ENCODE measurements at places on chromosomes 5 and 9.

DNA sequence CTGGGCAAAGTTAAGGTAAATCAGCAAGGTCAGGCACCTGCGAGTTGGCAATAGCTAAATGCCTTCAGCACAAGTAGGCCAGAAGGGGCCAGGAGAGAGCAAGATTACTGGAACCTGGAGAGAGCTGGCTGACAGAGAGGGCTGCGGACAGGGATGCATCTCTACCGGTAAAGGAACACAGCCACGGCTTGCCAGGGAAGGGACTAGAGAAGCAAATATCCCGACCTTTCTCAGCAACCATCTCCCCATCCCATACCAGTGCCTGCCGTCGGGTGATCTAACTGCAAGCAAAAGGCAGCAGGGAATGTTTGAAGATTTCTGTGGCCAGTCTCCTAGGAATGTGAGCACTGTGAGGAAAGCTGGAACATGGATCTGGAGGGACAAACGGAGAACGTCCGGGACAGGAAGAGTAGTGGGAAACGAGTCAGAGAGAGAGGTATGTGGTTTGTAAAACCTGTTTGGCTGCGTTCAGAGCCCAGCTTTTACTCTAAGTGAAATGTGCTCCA is 15.9 kb upstream of the ABLIM3 start:
- peak; percentile 76 for DNase-seq

DNA sequence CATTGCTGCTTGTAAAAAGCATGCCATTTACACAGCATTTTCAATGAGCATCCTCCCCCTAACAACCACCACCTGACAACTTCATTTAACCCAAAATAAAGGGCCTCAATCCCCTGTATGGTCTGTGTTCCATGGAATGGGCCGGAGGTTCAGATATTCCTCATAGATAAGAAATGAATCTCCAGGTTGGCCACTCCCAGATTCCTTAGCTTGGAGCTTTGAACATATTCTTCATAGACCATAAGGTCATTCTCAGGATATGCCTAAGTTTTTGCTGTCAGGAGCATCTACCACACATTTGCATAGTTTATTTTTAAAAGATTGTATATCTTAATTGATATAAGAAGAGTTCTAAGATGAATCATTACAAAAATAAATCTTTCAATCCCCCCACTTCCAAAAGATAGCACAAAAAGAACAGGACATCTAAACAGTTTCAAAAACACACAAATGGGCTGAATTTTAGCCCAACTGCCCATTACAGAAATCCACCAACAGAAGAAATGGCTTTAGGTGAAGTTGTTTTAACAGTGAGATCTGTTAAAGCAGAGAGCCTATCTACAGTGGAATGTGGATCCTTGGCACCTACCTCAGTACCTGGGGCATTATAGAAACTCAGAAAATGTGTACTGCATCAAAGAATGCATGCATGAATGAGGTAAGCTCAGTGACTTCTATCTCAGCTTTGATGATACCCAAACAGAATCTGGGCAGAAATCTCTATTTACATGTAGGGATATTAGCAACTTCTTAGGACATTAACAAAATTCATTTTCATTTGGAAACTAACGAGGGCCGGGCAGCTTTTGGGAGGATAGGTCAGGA is 179.8 kb downstream of the SEC61B start:
- no peak for DNase-seq

GRCh38 chr9:92668746-92669526 is 995 bp downstream of the IPPK start:
- DNase-seq, result peak; percentile 28

DNA sequence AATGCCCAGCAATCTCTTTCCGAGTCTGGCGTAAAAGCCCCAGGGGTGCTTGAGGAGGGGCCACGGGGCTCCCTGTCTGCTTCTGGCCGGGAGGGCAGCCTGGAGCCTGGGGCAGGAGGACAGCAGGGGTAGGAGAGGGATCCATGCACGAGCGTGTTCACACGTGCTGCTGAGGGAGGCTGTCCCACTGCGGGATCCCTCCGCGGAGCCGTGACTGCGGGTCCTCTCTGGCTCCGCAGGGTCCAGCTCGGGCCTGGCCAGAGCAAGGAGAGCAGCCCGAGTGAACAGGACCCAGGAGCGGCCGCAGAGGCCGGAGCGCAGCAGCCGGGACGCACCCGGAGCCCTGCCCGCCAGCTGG is 78.4 kb downstream of the ZNF354C start:
- no peak for DNase-seq

DNA sequence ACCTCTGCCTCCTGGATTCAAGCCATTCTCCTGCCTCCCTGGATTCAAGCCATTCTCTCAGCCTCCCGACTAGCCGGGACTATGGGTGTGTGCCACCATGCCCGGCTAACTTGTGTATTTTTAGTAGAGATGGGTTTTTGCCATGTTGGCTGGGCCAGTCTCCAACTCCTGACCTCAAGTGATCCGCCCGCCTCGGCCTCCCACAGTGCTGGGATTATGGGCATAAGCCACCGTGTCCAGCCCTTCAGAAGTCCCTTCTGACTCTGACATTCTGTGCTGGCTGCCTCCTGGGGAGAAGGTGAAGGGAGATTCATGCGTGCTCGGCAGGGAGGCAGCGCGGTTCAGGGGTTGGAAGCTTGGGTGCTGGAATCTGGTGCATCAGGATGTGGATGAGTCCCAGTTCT is 28.8 kb downstream of the PRRX2 start:
- DNase-seq, result no peak

DNA sequence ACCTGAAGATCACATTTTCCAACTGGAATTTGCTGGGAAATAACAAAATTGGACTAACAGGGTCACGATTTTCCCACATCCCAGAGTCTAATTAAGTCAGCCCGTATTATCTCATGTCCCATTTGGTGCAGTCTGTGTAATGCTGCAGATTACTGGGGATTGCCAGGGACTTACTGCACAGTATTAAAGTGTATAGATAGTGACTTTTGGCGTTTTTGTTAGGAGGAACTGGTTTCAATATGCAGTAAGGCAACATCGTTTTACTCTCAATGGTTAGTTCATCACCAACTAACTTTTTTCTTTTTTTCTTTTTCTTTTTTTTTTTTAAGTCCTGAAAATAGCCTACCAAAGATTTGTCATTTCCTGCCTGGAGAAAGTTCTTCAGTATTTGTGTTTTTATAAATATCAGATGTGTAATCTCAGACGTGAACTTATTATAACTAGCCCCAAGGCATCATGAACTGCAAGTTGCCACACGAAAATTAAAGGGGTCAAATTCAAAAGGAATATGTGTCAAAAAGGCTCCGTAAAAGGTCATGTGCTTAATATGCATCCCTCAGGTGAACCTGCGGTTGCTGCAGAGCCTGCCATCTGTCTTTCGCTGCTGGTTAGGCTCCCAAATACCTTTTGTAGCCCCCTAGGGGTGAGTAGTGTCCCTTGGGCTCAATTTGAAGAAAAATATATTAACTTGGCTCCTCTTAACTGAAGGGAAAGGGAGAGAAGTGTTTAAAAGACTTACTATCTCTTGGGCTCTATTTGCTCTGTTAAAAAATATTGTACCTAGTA is 176.7 kb upstream of the ADAMTSL1 start:
- peak; percentile 5 for DNase-seq

- DNase-seq, result no peak
These were observed 317.3 kb downstream of the TAF11L14 start for GRCh38 chr5:17951392-17952169.

- no peak for DNase-seq
These were observed 254.8 kb upstream of the PDE4D start for GRCh38 chr5:60148366-60148765.

- no peak for DNase-seq
These were observed 1.8 kb downstream of the PDLIM4 start for GRCh38 chr5:132259069-132259851.

DNA sequence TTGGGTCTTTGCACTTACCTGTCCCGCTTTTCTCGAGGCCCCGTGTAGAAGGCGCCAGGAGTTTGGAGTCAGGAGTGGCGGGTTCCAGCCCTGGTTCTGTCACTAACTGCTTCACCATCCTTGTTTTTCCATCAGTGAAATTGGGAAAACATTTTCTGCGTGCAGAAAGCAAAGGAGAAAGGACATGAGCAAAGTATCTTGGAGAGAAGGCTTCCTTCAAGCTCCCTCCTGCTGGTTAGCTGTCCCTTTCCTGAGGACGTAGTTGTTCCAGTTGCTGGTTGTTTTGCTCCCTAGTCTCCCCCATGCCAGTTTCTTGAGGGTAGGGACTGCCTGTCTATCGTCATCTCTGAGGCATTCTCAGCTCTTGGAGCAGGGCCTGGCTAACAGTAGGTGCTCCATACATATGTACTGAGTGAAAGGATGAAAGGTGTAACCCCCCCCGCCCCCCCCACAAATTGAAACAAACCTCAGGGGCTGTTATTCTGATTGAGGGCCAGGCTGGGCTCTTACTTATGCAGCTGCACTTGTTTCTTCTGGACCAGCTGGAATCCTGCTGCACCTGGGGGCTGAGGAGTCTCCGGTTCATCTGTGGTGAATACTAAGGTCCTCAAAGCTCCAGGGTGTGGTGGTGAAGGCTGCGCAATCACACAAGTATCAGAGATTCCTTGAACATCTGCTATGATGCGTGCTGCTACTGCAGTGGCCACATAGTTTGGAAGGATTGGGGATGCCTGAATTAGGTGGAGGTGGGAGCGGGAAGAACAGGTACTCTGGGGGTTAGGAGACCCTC is 1.0 kb downstream of the SMIM3 start:
- DNase-seq, result no peak

DNA sequence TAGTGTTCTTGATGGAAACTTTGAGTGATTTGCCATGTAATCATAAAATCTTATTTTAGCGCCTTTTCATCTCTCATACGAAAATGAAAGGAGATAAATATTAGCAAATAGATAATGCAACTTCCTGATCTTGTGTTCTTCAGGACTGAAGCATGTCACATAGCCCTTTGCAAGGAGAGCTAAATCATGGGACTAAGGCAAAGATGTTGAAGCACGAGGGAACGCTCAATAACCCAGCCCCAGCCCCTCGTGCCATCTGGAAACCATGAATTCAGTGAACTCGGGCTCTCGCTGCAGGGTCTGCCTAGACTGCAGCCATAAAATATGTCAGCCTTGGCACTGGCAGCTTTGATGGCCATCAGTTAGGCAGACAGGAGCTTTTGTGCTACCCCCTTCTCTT is 58.2 kb downstream of the F2RL2 start:
- DNase-seq, result no peak

DNA sequence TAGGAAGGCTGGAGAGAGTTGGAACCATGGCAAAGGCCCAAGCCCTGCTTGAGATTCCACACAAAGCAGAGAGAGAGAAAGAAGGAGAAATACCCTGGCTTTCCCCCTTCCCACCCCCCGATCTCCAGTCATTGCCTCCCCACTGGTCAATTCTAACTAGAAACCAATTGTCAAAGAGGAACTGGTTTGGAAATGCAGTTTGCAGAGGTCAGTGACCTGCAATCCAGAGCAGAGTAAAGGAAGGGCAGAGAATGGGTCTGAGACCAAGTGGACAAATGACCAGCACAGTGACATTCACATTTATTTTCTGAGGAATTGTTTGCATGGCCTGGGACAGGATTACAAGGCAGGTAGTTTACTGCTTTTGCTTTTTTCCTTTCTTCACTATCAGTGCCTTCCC is 37.5 kb upstream of the ZFYVE16 start:
- no peak for DNase-seq

DNA sequence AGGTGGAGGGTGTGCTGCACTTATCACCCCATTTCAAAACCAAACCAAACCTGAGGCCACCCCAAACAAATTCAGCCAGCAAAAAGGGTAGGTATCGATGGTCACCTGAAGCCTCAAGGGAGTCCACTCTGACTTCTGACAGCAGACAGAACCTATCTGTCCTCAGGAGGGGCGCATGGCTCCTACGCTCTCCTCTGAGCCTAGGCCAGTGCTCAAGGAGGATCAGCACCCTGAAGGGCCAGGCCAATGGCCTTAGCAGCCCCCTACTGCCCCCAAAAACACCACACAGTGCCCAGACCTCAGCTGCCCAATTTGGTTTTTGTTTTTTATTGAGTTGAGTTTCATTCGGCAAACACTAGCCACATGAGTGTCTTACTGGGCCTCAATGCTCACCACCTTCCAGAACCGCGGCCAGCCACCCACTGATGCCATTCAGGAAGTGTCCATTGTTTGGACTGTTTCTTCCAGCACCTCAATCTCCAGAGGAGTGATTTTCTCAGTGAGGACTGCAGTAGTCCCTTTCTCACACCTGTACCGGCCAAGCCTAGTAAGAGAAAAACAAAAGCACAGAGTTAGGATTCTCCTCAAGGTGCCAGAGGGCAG is 62.0 kb downstream of the PSMB7 start:
- DNase-seq, result no peak

DNA sequence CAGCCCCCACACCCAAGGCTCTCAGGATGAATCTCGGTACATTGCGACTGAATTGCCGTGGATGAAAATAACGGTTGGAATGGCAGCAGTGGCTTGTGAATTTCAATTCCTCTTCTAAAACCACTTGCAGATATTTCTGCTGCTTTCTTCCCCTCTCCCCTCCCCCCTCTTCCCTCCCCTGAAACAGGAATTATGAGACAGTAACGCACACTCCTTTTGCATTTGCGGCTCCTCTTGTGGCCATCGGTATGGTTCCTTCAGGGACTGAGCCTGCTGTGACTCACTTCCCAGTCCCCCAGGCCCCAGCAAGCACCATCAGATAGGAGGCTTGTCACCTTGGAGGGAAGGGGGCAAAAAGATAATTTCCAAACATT is 9.7 kb downstream of the DCANP1 start:
- no peak for DNase-seq

DNA sequence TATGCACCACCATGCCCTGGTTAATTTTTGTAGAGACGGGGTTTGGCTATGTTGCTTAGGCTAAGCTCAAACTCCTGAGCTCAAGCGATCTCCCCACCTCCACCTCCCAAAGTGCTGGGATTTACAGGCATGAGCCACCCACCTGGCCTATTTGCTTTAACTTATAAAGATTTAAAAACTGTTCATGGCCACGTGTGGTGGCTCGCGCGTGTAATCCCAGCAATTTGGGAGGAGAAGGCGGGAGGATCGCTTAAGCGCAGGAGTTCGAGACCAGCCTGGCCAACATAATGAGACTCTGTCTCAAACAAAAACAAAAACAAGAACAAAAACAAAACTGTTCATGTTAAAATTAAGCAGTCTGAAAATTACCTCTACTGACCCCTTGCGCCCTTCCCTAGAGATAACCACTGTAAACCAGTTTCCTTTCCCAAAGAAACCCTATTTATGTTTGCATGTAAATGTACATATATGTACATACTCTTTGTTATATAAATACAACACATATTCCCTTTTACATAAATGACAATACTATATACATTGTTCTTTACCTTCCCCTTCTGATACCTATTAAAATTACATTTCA is 1.5 kb downstream of the AK6 start:
- no peak for DNase-seq

DNA sequence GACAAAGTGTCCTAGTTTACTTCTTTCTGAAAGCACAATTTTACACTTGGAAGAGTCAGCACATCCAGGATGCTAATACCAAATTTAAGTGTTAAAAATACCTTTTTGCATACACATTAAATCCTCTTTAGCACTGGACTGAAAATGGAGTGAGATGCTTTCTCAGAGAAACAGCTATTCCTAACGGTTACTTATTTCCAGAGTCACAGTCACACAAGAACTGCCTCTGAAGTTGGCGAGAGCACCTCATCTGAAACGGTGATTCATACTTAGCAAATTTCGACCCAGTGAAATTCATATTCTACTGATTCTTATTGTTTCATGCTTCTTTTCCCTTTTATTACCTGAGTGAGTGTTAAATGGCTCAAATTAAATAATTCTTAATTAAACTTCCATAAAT is 12.2 kb downstream of the CDH18 start:
- no peak for DNase-seq

Measured in Calu3 (cell line).